ENCODE measurements at places on chromosomes 16 and 17.

GRCh38 chr16:57916735-57917438, 54.0 kb downstream of the CNGB1 start:
- no peak for DNase-seq

DNA sequence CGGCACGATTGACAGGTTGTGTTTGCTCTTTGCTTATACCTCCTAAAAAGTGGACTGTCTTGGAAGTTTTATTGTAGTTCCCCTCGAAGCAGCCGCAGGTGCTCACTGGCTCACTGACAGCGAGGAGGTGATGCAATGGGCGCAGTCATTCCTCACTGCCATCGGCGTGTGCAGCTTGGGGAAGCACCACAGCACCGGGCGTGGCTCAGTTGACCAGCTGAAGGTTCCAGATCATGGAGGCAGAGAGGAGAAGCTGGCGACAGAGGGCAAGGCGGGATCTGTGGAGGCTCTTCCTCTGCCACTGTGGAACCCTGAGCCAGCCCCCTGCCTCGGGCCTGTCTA, 72.1 kb upstream of the TNRC6C start:
- DNase-seq: no peak

GRCh38 chr17:46890638-46891037, 32.3 kb upstream of the GOSR2 start:
- DNase-seq: no peak

GRCh38 chr16:51057969-51058337, 93.1 kb downstream of the SALL1 start:
- no peak for DNase-seq

GRCh38 chr16:81901484-81901883, 109.8 kb downstream of the SDR42E1 start:
- DNase-seq: no peak

- no peak for DNase-seq
Observed at GRCh38 chr16:22092143-22092933, at the start of gene VWA3A. TSS of gene VWA3A (plus strand) at chr16:22092541. CDS start at chr16:22092638, 97 bp downstream.

Data from foreskin melanocyte (primary cell).